ENCODE measurements at places on chromosomes 2 and 18.
A peak's percentile ranks its signal among the peaks of the same experiment; 100 is the strongest.

DNA sequence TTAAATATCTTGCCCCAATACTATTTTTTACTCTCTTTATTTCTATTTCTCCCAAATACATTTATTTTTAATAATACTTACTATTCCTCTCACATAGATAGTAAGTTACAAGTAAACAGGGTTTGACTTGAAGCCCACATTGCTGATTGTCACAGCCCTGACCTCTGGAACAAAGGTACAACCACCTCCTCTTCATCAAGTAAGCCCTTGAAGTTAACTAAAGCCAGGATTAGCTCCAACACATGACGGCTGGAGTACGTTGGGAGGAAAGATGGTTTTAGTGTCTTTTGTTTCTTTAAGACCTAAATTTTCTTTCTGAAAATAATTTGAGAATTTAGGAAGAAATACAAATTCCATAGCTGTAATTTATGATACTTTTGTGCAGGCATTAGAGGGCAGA, 949 bp downstream of the MYOM1 start:
- no peak for DNase-seq

- DNase-seq: no peak
These were observed 79.6 kb downstream of the TPO start for GRCh38 chr2:1492711-1493430.

DNA sequence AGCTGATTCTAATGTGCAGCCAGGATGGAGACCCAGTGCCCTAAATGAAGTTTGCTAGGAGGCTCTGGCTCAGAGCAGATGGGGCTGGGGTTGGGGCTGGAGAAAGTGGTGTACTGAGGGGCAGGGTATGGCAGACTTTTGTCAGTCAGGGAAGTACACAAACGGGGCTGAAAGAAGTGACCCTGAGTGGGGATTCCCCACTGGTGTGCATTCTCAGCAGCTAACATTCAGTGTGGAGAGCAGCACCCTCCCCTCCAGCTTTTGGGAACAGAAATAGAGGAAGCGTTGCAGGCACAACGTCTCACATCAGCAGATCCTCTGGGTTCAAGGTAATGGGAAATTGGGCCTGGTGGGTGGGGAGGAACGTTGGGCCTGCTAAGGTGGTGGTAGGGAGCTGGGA, 89.1 kb upstream of the GCFC2 start:
- no peak for DNase-seq

- no peak for DNase-seq
These were observed 37.7 kb downstream of the FOSL2 start for GRCh38 chr2:28430377-28430765.

GRCh38 chr2:24793761-24794435, 673 bp downstream of the CENPO start:
- DNase-seq: no peak

DNA sequence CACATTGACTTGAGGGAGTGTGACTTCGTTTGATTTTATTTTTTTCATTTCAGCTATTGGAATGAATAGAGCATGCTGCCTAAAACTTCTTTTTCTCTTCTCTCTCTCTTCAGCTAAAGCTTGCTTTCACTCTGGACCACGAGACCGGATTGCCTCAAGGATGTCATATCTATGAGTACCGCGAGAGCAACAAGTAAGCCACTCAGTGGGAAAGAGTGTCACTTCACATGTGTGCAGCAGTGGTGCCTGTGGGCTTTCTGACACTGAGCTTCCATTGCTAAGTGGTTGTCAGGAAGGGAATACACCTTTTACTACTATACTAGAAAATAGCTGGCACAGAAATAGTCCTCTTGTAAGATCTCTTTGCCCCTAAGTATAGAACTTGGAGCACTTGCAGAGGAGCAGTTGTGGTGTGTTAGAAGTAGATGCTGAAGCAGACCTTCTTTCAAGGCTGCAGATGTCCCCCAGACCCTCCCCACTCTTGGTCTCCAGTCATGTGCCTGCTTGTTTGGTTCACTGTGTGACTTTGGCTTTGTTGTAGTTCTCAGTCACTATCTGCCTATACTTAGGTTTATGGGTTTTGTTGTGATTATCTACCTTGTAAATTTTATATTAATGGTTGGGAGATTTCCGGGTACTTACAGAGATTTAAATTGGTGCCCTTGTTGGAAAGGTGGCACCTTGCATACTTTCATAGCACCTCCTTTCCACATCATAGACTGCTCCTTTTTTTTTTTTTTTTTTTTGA, 78.5 kb upstream of the ALPP start:
- no peak for DNase-seq

DNA sequence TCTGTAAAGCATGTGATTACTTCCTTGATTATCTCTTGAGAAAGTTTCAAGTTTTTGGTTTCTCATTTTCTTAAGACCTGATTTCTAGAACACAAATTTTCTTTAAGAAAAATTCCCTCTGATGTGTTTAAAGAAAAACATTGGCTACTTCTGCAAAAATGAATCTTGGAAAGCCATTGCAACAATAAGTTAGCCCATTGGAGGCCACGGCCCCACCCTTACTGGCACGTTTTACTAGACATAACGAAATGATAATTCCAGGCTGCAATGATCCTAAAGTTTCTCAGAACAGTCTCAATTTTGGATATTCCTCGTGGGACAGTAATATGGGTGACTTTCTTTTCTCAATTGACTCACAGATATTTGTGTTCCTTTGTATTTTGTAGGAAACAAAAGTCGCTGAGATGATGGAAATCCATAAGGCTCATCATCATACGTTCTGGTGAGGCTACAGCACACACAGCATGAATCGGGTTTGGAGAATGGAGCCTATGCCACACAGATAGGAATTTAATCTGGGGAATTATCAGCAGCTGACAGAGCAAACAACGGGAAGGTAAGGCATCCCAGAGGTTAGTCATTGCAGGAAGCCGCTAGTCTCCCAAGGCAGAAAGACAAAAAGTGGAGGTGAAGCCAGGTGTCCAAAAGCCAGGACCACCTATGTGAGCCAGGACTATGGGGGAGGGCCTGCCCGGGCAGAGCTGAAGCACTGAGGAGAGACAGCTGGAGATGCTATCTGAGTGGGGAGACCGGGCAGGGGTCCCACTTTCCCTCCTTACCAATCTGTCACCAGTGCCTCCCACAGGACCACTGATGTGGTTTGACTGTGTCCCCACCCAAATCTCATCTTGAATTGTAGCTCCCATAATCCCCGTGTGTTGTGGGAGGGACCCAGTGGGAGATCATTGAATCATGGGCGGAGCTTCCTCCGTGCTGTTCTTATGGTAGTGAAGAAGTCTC, 35.9 kb downstream of the SOWAHC start:
- DNase-seq: no peak

- DNase-seq: no peak
These were observed 3.2 kb downstream of the HS1BP3 start for GRCh38 chr2:20647738-20648137.

GRCh38 chr2:96329874-96330273, 4.8 kb downstream of the ITPRIPL1 start:
- DNase-seq: no peak

- DNase-seq: no peak
These were observed 138.8 kb upstream of the COPS8 start for GRCh38 chr2:236946871-236947270.

DNA sequence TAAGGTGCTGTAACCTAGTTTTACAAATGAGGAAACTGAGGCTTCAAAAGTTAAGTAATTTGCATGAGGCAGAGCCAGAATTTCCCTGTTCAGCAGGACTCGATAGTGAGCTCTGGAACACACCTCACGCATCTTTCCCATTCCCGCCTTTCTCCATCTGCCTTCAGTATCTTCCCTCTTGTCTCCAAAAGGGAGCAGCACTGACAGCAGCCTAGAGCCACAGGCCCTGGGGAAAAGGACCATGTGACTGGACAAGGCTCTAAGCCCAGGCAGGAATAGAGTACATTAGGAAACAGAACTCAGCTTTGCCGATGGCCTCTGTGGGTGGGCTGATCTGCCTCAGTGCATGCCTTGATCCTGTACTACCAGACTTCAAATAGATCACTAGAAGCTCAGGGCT, 21.5 kb downstream of the GPR155 start:
- no peak for DNase-seq

DNA sequence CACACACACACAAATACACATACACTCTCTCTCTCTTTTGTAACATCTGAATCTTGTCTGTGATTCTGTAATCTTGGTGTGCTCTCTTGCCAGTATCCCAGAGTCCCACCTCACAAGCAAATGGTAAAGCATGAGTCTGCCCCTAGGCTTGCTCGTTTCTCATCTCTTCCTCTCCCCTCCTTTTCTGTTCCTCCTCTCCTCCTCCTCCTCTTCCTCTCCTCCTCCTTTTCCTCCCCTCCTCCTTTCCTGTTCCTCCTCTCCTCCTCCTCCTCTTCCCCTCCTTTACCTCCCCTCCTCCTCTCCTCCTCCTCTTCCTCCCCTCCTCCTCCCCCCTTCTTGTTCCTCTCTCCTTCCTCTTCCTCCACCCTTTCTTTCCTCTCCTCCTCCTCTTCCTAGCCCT, 59.0 kb downstream of the TNFRSF11A start:
- DNase-seq: no peak

DNA sequence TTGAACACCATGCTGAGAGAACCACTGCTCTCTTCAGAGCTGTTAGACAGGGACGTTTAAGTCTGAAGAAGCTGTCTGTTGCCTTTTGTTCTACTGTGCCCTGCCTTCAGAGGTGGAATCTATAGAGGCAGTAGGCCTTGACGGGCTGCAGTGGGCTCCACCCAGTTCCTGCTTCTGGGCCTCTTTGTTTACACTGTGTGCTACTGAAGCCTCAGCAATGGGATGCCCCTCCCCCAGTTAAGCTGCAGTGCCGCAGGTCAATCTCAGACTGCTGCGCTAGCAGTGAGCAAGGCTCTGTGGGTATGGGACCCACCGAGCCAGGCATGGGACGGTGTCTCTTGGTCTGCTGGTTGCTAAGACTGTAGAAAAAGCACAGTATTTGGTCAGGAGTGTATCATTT, 162.3 kb upstream of the NXPH2 start:
- no peak for DNase-seq

DNA sequence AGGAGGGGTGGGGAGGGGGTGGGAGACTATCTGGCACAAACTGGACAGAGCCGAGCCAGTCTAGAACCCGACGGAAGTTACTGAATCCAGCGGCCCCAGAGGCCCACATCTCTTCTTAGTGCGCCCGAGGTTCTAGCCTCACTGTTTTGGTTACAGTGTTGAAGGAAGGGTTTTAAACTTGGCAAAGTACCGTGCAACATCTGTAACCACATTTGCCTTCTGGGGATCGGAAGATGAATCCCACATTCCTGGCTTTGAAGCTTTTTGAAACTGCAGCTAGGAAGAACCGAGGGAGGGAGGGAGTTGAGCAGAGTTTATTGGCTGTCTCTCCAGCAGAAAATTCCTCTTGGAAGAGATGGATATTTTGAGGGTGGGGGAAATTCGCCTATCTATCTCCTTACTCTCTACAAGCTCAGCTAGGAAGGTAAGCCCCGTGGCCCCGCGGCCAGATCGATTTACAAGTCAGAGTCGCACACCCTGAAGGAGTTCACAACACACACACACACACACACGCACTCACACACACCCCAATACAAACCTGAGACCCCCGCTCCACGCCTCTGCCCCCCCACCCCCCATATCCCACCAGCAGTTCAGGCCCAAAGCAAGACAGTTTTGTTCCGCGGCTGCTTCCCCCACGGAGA, 1.0 kb downstream of the ACVR1 start:
- no peak for DNase-seq

DNA sequence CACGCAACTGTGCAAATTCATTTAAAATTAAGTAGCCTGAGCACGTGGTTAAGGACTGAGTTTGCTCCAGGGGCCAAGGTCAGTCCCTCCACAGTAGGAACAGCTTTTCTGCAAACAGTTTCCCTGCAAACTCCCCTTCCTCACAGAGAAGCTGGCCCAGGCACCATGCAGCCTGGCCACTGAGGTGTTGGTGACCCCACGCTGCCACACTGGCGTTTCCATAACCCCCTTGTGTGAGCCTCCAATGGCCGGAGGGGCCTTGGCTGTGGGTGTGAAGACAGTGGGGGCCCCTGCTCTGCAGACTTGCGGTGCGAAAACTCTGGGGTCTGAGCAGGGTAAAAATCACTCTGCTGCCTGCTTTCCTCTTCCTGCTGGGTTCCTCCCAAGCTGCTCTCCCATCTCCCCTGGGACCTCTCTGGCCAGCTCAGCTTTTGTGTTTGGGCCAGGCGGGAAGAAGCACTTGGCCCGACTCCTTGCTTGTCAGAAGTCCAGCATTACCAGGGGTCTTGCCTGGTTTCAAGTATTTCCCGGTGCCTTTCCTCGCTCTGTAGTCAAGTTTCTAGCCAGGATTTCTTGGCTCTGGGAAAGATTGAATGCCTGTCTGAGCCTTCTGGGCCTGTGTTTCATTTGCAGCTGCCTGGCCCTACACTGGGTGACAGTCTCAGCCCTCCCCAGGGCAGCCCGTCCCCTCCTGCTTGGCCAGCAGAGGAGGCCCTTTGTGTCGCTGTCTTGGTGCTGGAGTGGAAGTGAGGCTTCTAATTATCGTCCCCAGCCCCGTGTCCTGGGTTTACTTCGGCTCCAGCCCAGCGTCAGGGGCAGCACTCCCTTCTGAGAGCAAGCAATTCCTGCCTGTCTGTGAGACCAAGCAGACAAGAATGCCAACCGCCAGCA, 131.4 kb upstream of the SLC1A4 start:
- no peak for DNase-seq

GRCh38 chr2:179751163-179751809, 110.1 kb downstream of the ZNF385B start:
- peak; percentile 9 for DNase-seq

DNA sequence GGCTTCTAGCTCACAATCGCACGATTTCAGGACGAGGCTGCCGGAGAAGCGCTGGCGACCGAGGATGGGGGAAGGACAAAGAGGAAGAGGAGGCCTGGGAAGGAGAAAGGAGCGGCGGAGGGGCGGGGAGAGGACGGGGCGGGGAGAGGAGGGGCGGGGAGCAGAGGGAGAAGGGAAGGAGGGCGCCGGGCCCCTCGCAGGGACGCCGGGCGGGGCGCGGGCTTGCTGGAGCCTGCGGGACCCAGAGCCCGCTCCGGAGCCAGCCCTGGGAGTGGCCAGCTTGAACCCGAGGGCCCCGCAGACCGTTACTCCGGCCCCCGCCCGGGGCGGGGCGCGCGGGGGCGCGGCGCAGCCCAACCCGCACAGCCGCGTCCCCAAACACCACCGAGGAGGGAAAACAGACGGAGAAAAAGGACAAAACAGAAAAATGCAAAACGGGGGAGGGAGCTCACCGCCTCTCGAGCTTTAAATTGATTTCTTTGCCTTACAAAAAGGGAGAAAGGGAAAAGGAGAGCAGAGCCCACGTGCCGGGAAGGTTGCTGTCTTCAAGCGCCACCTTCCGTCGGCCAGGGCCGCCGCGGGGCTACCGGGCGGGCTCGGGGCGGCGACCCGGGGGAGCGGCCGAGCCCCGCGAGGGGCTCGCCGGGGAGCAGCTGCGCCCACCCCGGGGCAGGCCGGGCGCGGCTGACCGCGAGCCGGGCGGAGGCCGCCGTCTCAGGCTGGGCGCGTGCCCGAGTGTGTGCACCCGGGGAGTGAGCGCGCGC, 781 bp upstream of the SOX11 start:
- DNase-seq: peak; percentile 45

GRCh38 chr2:192448881-192449280, 254.1 kb upstream of the TMEFF2 start:
- no peak for DNase-seq

GRCh38 chr2:208671284-208671683, 264.7 kb downstream of the PTH2R start:
- DNase-seq: no peak

- DNase-seq: no peak
These were observed 28.2 kb downstream of the RND3 start for GRCh38 chr2:150459281-150459680.
